A549 treated with AZD2906 at 1 μM for 4 hours (cell line): ENCODE measurements at places on chromosomes 16 and 17. TPM values are rescaled to one million over a fixed set of nuclear protein-coding genes. Genes with fewer than 3 reads are reported as not detected.

Gene IL17C
- total RNA-seq = 0.06 TPM in 1 of 5 replicates, not detected in the others

Gene SBK1
- total RNA-seq = 0.26 to 0.34 TPM (median 0.29 TPM) in 5 replicates

Gene CDK10
- total RNA-seq = 36.6 to 72.3 TPM (median 51.8 TPM) in 5 replicates

Gene LITAFD
- not detected in 5 replicates for total RNA-seq

Gene ARL17A
- total RNA-seq = 2.8 to 3.8 TPM (median 3.4 TPM) in 5 replicates

Gene CCL4L2
- not detected in 5 replicates for total RNA-seq

Gene ASGR2
- 0.07 to 0.12 TPM in 2 of 5 replicates, not detected in the others for total RNA-seq

Gene TBC1D3
- total RNA-seq = not detected in 5 replicates
